ENCODE measurements at places on chromosomes 3 and 15.
A peak's percentile ranks its signal among the peaks of the same experiment; 100 is the strongest.

DNA sequence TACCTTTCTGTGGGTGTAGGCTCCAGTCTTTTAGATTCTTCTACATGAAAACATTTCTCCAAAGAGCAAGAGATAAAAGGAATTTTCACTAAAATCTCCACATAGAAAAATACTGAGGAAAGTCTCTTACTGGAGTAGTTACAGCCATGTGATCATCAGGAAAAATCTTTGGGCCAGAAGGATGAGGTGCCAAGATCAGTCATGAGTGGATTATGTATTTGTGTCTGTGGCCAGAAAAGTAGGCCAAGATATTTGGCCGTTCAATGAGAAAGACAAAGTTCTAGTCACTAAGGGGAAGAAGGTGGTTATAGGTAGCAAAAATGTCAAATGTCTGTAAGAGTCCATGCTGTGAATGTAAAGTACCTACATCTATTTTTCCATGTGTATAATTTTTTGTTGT lies 339.3 kb downstream of the NSUN3 start:
- DNase-seq: no peak

- no peak for DNase-seq
Measured at GRCh38 chr3:142276781-142277180, 51.4 kb upstream of the GK5 start.

DNA sequence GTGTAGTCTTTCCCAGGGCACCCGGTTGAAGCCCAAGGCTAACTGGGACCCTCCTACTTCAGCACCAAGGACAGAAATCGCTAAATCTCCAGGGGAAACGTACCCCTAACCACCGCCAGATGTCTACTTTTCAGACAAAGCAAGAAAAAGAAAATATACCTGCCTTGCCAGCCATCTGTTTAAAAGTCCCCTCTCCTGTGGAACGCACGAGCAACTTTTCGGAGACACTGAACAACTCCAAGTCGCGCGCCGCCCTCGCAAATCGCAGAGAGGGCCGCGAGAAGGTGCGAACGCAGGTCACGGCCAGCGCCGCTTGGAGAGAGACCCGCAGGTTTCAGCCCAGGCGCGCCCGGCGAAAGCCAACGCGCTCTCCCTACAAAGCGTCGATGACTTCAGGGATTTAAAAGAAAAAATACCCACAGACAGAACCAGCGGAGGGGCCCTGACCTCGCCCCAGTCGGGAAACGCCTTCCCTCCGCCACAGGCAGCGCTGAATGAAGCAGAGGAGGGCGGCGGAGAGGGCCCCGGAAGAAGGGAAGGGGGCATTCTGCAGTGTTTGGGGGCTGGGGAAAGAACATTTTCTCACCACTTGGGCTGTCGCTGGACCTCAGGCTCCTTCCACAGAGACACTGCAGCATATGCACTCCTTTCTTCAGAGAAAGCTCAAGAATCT lies 213.1 kb downstream of the FGF12 start:
- DNase-seq: no peak

GRCh38 chr3:114402838-114403237 lies 109.0 kb downstream of the TIGIT start:
- DNase-seq: no peak

DNA sequence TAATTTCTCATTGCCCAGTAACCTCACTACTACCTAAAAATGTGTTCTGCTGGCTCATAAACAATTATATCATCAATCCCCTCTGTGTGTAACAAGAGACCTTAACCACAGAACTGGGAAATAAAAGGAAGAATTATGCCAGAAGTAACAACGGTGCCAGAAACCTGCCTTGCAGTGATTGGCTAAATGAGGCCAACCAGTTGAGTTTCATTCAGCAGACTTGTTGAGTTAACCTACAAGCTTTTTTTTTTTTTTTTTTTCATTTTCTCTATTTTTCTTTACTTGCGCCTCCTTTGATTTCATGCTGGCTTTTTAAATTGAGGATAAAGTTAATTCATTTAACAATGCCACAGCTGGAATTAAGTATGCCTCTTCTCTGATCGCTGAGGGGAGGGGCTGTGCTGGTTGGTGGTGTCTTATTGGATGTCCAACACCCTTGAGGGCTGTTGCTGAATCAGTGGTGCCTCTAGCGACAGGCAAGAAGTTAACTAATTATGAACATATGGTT lies 30.0 kb upstream of the GMNC start:
- no peak for DNase-seq

- no peak for DNase-seq
Measured at GRCh38 chr3:13507570-13508339, 27.6 kb downstream of the HDAC11 start.

DNA sequence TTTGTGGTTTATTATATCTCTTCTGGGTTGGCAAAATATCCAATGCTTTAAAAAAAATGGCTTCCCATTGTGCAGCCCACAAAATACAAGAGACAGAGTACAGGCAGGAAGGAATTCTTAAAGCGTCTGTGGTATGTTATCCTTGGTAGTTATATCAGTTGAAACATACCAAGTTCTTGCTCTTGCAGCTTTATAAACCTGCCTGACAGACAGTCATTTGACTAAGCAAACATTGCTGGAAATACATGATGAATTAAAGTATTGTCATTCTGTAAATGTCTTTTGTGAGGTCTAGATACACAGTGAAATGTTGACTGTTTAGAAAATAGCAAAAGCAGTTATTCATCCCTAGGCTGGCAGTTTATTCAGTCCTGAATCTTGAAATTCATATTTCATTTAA lies 44.8 kb upstream of the MAP3K13 start:
- DNase-seq: no peak

DNA sequence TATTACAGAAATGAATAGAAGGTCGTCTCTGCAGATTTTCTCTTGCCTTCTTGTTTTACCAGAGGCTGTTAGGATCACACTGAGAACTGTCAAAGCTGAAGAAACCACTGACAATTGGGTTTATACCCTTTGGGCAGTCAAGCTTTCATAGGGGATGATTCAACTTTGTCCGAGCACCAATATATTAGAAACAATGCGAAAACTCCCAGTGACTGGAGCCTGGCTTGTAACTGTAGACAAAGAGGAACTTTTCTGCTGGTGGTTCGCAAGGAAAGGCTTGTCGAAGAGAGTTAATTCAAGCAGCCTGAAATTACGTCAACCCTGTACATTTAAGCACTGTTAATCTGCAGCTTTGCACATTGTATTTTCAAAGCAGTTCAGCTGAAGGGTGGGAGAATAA lies 193.2 kb upstream of the ZNF385D start:
- no peak for DNase-seq

DNA sequence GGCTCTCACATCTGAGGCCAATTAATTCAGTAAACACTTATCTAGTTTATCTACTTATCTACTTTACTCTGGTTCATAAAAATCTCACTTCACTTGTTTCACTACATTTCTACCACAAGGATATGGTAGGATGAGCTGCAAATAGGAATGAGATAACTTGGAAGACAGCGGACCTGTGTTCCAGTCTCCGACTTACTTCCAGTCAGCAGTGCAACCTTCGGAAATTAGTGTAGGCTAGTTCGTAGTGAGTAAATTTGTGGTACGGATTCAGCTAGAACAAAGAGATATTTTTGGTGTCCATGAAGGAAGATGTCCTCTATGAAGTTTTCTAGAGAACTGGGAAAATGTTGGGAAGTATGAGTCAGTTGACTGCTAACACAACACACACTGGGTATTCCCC lies 66.3 kb downstream of the TPRG1 start:
- no peak for DNase-seq

DNA sequence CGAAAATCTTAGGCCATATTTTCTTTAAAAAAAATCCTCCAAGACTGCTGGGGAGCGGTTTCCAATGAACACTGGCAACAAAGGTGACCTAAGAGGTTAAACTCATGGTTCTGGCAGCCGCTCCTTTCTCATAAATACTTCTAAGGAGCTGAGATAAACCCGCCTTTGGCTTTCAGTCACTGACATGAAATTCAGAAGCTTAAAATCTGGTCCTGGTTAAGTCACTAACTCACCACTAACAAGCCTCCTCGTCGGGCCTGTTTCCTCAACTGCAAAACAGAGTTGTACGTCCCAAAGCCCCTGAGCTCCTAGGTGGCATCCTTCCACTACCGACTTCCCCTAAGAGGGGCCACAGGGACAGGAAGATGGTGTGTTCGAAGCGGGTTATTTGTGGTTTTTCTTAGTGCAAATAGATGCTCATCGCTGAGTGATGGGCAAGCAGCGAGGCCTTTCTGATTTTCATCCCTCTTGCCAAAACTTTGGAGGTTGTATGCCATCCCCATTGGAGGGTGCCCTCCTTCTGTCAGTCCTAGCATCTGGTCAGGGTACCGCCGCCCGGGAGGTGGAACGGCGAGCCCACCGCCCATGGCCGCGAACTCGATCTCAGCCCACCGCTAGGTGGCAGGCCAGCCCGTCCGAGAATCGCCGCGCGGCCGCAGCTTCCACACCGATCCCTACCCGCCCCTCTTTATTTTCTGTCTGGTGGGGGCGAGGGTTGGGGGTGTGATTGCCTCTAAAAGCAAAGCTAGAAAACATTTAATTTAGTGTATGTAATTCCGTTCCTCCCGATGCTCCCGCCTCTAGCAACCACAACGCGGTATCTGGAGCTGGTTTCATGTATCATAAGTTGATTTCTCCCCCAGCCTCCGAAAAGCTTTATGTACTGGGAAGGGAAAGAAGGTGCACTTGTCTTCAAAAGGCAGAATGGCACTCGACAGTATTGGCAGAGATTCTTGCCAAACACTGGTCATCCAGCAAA lies 4.6 kb downstream of the BCL6 start:
- DNase-seq: peak; percentile 59

DNA sequence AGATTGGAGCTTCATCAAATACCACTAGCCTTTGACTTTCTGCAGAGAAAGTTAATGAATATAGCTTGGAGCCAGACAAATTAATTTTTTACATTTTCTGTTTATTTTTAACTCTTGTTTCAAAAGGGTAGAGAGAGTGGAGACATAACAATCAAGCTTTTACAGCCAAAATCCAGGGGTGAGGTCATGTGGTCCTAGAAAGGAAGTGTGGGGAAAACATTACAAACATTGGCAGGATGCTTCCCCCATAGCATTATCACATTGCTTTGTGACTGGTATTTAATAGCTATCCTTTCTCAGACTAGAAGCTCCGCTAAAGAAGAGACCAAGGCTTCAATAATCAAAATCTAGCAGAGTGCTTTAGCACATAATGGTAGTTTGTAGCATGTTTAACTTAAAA lies 46.4 kb upstream of the PHLDB2 start:
- no peak for DNase-seq

DNA sequence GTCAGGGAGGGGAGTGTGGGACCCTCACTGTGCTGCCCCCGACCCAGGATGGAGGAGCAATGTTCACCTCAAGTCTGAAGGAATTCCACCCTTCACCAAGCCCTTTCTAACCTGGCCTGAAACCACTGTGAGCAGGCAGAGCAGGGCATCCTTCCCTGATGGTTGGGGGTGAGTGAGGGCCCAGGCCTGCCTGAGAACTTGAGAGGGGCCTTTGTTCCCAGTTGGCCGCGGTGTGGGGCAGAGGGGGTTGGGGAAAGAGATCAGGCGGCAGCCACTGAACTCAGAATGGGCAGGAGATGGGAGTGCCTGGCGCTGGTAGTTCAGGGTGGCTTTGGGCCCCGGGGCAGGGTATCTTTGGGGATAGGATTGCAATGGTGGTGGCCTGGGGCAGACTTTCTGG lies 103.5 kb upstream of the RPL32 start:
- DNase-seq: no peak

DNA sequence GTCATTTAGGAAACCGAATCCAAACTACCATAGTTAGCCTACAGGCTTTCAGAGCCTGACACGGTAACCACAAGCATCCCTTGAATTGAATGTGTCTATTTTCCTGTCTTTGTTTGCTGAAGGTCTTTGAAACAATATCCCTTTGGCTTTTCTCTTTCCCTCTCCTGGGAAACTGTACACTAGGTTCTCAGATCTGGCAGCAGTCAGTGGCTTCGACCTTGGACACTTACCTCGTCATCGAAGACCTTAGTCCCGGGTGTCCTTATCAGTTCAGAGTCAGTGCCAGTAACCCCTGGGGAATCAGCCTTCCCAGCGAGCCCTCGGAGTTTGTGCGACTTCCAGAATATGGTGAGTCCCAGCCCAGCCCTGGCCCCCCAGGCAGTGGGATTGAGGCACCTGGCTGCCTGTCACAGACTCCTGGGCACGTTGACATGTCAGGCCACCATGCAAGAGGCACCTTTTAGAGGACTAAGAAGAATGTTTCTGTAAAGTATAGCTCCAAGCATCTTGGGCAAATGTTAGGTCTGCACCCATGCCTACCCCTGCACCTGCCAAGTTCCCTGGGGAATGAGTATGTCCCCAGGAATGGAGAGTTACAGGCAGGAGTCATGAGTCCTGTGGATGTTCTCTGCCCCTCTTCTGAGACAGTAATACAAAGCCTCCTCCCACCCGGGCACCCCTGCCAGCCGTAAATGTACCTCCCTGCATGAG lies 30.4 kb upstream of the UMPS start:
- DNase-seq: no peak

- DNase-seq: no peak
Measured at GRCh38 chr15:59197454-59197853, 9.2 kb upstream of the LDHAL6B start.

DNA sequence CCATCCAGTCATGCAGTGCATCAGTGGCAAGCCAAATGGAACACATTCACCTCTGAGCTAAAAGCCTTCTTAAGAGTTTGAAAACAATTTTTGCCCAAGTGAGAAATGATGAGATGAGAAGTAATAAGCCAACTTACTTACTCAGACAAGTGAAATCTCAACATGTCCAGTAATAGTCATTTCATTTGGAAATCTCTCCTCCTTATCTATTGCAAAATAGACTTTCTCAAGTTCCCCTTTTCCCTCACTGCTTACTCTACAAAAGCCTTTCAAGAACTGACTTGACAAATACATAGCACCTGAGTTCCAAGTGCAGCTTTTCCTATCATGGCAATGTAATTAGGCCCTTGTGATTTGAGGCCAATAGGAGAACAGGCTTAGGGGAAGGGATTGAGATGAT lies 282.3 kb downstream of the SLC9A9 start:
- no peak for DNase-seq

GRCh38 chr15:64847016-64847415 lies 5.3 kb downstream of the PLEKHO2 start:
- DNase-seq: no peak

DNA sequence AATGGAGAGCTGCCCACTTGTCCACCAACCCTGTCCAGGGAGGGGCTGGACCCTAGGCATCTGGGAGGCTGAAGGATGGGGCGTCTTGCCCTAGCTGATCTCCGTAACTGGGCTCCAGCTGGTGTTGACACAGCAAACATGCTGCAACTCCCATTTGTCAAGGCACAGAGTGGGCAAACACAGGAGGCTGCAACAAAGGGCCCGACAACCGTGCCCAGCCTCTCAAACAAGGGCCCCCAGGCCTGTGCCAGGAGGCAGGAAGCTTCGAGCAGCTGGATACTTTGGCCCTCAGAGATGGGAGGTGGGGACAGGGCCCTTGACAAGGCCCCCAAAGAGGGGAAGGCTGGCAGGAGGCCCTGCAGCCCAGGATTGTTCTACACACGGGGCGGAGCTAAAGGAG lies 64.2 kb upstream of the TMEM115 start:
- no peak for DNase-seq

DNA sequence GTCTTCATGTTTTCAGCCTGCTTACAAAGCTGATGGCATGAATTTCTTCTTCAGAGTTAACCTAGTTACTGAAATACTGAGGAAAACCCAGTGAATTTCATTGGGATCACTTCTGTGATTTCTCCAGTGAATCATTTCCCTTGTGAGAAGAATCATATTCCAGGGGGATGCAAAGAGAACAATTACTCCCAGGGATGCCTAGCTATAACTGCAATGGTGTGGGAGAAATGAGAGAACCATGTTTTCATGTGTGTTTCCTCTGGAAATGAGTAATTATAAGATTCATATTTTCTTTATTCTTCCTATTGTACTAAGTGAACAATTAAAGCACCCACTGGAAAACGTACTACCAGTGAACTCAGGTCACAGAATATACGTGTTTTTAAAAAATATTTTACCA lies 485.4 kb downstream of the GRM7 start:
- no peak for DNase-seq

- no peak for DNase-seq
Measured at GRCh38 chr3:48544141-48544540, 12.5 kb downstream of the PFKFB4 start.

Data from CD4-positive, alpha-beta memory T cell (primary cell).